ENCODE measurements at places on chromosomes 12 and 14.

DNA sequence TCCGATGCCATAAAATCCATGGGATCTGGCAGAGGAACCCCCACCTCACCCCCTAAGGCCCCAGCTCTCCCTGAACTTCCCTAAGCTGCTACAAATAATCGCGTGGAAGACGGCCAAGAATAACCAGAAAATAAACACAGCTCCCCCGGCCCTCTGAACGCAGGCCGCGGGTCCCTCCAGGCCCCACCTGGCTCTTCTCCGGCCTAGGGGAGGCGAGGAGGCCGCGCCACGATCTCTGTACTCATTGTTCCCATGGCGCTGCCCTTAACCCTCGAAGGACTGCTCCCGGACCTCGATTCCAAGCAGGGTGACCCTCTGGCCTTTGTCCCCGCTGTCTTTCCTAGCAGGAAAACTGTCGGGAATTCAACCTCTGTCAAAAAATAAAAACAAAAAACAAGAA lies 33.9 kb upstream of the TBX5 start:
- no peak for DNase-seq

DNA sequence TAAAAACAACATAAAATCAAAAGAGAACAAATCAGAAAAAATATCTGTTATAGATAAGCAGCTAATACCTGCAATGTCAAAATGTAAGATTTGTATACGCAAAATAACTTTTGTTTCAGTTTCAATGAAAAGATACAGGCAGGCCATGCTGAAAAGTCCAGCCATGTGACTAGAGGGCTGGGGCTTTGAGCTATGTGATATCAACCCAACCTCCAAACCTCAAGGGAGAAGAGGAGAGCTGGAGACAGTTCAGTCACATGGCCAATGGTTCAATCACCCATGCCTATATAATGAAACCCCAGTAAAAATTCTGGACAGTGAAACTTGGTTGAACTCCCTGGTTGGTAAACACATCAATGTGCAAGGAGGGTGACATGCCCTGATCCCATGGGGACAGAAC lies 5.3 kb downstream of the COX16 start:
- DNase-seq: peak; percentile 57

DNA sequence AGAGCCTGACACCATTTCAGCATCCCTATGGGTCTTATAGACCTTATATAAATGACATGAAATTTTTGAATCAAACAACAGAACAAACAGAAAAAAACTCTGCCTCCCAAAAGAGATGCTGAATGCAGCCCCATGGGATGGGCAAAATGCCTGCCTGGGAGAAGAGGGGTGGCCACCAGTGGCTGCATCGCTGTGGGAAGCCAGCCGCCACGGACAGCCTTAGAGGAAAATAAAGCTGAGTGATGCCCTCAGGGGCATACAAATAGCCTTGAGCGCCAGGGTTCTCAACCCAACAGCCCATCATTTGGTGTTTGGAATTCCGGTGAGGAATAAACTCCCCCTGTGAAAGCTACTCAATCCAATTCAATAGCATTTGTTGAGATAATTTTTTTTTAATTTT lies 22.9 kb downstream of the SYNE3 start:
- no peak for DNase-seq

DNA sequence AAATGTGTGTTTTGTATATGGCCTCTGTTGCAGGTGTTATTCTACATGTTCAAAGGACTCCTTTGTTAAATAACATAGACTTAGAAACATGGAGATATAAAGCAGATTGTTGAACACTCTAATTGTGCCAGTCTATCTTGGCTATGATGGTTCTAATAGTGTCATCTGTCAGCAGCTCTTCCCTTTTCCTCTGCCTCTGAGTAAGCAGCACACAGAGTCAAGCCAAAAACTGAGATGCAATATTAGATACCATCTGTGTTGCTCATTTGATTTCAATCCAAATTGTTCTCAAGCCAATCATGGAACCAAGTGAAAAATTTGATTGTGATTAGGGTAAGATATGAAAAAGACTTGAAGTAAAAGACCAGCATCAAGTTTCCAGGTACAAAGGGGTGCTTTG lies 871.1 kb upstream of the MGAT4C start:
- no peak for DNase-seq

DNA sequence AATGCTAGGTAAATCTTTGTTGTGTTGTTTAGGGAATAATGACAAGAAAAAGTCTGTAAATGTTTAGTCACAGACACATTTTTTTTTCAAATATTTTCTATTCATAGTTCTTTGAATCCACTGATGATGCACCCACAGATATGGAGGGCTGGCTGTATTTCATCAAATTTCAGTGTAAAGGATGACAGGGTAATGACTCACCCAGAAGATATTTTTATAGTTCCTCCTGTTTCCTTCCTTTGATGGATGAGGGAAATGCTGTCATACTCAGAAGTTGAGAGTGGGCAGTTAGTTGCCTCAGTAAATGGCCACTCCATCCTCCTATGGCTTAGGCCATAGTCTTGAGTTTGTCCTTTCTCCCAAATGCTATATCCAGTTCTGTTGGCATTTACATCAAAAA lies 76.9 kb upstream of the REP15 start:
- peak; percentile 48 for DNase-seq

- peak; percentile 88 for DNase-seq
These were observed 40.5 kb downstream of the PSMA6 start for GRCh38 chr14:35332517-35333263.

DNA sequence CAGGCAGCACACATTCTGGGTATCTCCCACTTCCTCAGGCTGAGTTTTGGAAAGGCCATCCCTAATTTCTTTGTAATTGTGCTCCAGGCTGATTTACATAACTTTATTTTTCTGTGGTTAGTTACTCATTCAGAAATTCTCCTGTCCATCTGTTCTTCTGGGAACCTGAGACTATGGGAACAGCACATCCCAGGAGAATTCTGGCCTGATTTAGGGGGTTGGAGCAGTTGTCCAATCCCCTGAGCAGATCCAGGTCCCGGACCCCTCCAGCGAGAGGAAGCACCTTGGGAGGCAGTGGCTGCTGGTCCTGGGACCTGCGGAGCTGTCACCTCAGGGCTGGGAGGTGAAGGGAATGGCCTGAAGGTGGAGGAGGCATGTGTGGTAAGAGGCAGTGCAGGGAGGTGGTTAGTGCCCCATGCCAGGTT lies 40.4 kb downstream of the TSPAN9 start:
- DNase-seq: no peak

DNA sequence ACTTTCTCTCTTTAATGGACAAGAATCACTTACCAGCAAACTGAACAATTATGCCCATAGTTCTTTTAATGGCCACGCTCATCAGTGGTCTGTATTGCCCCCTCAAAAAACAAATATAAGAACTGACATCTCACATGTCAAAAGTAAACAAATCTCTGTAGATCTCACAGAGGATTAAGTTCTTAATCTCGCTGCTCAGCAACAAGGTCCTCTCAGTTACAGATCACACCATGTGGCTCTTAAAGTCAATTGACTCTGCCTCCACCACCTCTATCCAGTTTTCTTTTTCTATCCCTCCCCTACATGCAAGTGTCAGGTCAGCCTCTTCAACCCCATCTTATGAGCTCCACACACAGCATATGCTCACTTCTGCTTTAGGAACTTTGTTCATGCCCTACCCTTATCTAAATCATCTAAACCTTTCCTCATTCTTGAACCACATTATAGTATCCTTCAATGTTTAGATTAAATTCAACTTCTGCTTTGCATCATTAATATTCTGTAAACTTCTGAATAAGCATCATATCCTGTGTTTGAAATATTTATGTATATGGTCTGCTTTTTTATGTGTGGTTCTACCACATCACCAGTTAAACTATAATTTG lies 7.2 kb downstream of the ADAM20 start:
- DNase-seq: peak; percentile 75

GRCh38 chr12:105092336-105092735 lies 8.1 kb upstream of the ALDH1L2 start:
- DNase-seq: no peak

DNA sequence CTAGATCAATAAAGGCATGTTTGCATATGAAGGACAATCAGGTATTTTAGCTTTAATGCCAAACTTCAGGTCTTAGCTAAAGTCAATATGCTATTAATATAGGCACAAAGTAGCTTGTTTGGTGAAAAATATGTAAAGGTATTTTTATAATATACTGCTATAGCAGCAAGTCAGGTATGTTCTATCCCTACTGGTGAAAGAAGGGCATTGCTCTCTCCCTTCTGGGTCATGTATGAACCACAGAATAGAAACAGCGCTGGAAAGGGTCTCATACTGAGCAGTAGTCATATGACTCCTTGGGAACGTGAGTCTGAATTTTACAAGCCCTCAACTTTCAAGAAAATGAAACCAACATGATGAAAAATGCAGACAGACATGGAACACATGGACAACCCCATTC lies 314.6 kb downstream of the GRIN2B start:
- DNase-seq: no peak

DNA sequence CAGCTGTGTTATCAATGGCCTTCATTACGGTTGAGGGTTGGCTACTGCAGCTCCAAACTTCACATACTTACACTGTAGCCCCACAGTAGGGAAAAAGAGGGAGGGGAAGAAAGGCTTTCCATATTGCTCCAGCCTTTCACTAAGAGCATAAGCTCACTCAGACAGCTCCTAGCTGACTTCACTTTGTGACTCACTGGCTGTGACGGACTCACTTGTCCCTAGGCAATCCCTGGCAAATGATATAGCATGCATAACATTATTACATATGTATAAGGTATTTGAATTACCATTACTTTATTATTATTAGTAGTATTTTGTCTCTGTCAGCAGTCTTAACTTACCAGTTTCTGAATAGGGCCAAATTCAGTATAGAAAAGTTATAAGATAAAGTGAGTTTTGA lies 350.7 kb downstream of the RMST start:
- DNase-seq: no peak

DNA sequence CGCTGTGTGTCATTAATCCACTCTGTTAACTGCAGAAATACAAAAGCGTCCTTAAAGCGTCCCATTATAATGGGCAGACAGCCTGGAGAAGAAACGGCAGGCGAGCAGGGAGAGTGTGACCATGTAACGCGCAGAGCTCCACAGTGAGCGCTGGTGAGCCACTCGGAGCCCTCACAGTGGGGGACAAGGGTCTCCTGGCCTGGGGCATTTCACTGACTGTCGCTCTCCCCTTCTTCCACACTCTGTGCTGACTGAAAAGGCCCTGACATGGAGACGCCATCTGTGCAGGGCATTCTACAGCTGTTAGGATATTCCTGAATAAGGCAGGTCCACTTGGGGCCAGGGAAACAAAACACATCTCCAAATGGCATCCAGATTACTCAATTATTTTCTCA lies 24.2 kb downstream of the CCDC92 start:
- no peak for DNase-seq

GRCh38 chr12:45989721-45990467 lies 480 bp downstream of the SCAF11 start:
- DNase-seq: peak; percentile 85

GRCh38 chr14:95623195-95623594 lies 63.0 kb upstream of the TCL1B start:
- no peak for DNase-seq

DNA sequence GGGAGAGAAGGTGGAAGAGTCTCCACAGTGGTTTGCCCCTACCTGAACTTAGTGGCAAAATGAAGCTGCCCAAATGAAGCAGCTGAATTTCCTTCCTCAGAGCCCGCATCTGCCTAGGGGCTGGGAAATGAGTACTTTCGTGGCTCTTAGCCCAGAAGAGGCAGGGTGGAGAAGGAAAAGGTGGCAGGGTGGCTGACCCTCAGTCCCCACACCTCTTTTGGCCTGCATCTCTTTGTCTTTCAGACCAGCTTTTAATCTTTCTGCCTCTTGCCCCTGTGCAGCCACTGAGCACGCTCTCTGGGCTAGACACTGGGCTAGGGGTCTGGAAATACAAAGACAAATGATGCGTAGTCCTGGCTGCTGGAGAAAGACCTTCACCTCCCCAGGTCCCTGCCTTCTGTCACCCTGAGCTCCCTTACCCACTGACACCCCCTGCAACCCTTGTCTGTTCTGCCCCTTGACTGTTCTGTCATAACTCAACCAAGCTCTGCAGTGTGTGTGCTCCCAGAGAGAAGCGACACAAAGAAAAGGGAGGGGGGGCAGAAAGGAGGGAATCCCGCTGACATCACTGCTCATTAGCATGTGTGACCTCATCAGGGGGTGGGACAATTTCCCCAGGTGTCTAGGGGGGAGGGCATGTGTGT lies 371 bp upstream of the REM2 start:
- DNase-seq: no peak

- no peak for DNase-seq
These were observed 819.7 kb downstream of the TMEM121 start for GRCh38 chr14:106346084-106346483.

DNA sequence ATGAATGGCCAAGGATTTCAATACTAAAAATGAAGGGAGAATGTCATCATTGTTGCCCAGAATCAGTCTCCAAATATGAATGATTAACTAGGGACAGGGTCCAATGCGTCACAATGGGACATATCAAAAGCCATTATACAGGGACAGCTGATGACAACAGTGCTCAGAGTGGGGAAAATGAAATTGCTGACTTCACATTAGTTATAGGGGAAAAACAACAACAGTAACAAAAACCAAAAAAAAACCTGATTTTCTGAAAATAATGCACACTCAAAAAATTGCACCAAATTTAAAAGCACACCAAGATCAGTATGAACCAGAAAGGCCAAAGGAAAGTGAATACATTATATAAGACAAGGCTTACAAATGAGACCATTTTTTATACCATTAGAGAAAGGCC lies 353.2 kb upstream of the SOX5 start:
- DNase-seq: no peak

DNA sequence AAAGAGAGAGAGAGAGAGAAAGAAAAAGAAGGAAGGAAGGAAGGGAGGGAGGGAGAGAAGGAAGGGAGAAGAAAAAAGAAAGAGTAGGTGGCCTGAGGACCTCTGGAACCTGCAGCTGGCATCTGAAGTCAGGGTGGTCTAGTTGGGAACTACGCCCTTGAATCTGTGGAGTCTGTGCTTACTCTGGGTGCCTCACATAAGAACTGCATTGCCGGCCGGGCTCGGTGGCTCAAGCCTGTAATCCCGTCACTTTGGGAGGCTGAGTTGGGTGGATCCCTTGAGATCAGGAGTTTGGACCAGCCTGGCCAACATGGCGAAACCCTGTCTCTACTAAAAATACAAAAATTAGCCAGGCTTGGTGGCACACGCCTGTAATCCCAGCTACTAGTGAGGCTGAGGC lies 10.0 kb upstream of the NRDE2 start:
- no peak for DNase-seq

- DNase-seq: no peak
These were observed 229.2 kb upstream of the TMTC1 start for GRCh38 chr12:30012816-30013450.

- DNase-seq: no peak
These were observed 5.4 kb downstream of the RPS6KL1 start for GRCh38 chr14:74917646-74918081.

- DNase-seq: peak; percentile 35
These were observed 149.5 kb upstream of the SLC38A2 start for GRCh38 chr12:46522071-46522470.

GRCh38 chr12:1935700-1936378 lies 17.4 kb upstream of the CACNA2D4 start:
- DNase-seq: no peak
